ENCODE measurements at places on chromosomes 1 and 21. TPM values are rescaled to one million over a fixed set of nuclear protein-coding genes. Genes with fewer than 3 reads are reported as not detected.

- no peak for DNase-seq
Observed at GRCh38 chr1:184590163-184590750, 164.4 kb downstream of the EDEM3 start.

GRCh38 chr21:29739176-29739575 is 200.6 kb downstream of the GRIK1 start:
- DNase-seq, result no peak

GRCh38 chr1:37513795-37514349 is 694 bp downstream of the MEAF6 start:
- peak; percentile 32 for DNase-seq

DNA sequence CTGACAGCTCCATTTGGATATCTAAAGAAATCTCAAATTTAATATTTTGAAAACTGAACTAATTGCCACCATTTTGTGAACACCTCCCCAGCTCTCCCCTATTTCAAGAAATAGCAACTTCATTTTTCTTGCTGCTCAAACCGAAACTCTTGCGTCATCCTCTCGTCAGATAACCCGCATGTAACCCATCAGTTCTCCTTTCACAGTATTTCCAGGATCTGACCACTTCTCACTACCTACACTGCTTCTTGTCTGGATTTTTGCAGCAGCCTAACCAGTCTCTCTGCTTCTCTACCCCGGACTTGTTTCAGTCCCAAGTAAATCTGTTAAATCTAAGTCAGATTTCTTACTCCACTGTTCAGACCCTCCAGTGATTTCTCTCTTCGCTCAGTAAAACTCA is 75.6 kb downstream of the MTR start:
- DNase-seq, result no peak

DNA sequence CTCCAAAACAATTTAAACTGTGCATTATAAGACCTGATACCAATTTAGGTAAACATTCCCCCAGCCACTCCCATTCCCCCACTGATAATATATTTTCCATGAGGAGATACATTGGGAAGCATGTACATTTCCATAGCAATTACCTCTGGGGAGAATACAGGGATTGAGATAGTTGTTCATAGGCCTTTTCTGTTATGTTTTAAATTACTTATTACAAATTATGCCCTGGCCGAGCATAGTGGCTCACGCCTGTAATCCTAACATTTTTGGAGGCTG is 4.4 kb downstream of the ASAP3 start:
- no peak for DNase-seq

GRCh38 chr1:147612366-147612765 is 58.0 kb downstream of the ACP6 start:
- no peak for DNase-seq

- DNase-seq, result no peak
Observed at GRCh38 chr1:217109928-217110327, 386.7 kb upstream of the ESRRG start.

DNA sequence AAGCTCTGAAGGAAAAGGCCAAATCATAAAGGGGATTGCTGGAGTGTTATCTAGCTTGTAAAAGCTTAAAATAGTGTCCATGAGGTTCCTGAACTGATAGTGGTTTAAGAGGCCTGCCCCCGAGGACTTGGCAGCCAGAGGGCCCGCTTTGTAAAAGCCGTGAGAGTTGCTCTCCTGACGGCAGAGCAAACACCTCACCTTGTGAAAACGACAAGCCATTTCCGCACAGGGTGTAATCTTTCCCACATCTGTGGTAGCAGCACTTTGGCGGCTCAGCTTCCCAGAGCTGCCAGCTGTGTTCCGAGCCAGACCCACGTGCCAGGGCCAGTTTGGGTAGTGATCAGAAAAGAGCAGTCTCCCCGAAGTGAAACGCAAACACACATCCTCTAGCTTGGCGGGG is 37.0 kb downstream of the SERBP1 start:
- DNase-seq, result no peak

DNA sequence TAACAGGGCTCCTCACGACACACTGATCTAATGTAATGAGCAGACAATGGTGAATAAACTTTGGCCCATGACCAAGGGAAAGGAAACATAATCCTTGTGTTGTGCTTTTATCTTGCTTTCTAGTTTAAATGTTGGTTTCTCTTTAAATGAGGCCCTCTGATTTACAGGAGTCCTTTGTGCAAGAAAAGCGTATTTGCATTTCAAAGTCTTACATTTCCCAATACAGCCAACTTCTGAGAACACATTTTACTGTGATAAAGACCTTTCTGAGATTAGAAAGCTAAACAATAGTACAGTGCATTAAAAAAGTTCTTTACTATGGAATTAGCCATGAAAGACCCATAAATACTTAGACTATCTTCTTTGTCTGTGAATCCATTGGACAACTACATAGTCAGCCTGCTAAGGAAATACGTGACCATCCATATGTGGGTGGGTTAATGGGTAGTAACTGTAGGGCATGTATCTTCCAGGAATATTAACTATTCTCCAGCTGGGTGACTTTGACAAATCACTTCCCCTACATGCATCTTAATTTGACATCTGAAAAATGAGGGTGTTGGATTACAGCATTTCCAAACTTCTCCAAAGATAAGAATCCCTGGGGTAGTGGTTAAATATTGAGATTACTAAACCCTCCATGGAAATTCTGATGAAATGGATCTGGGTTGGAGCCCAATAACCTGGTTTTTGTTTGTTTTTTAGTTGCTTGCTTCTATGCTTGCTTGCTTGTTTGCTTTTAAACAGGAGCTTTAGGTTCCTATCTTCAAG is 50.3 kb upstream of the USP1 start:
- peak; percentile 10 for DNase-seq

- DNase-seq, result no peak
Observed at GRCh38 chr1:51790385-51790784, 88.1 kb downstream of the NRDC start.

GRCh38 chr1:76591963-76592362 is 275.3 kb upstream of the ST6GALNAC5 start:
- no peak for DNase-seq

DNA sequence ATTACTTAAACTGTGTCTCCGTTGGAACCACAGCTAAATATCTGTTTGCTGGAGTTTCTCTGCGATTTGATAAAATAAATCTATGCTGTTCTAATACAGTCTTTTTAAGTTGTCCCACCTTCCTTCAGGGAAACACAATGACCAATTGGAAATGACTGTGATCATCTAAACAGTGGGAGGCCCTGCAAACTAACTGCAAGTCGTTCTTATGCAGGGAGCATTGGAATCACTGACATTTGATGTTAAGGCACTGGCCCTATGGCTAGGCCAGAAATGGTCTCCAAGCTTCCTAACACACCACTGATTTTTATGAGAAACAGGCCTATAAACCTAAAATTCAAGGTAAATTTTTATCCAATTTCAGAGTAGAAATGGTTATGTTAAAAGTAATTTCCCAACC is 645.2 kb downstream of the LMO4 start:
- no peak for DNase-seq

GRCh38 chr1:241356187-241356518 is 852 bp downstream of the RGS7 start:
- peak; percentile 5 for DNase-seq

Gene LEPR
- 7.1 TPM for total RNA-seq

Gene RGS8
- total RNA-seq, result not detected

Gene LCE1C
- not detected for total RNA-seq

Gene FBXO44
- 6.3 TPM for total RNA-seq

Gene PTPRC
- not detected for total RNA-seq

Gene FAM72B
- total RNA-seq, result 23.1 TPM

Gene ARHGEF16
- total RNA-seq, result 10.9 TPM

Gene S100B
- 0.23 TPM for total RNA-seq

Gene EPS8L3
- not detected for total RNA-seq

Data from Daoy (cell line).